ENCODE measurements at places on chromosomes 5 and 9.

- DNase-seq = no peak
Observed at GRCh38 chr5:179316982-179317381, 28.3 kb downstream of the ADAMTS2 start.

- DNase-seq = no peak
Observed at GRCh38 chr9:110895147-110895905, 142.9 kb downstream of the LPAR1 start.

DNA sequence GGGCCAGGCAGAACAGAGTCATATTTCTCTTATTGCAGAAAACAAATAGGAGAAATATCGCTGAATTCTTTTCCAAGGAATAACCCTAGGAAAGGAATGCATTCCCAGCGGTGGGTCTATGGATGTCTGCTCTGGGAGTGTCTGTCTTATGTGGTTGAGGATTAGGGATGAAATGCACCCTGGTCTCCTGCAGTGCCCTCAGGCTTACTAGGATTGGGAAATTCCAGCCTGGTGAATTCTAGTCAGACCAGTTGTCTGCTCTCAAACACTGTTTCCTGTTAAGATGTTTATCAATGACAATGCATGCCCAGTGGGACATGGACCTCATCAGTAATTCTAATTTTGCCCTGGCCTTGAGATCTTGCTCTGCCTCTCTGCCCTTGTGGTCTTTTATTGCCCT lies 136.1 kb upstream of the ELAVL2 start:
- no peak for DNase-seq

- DNase-seq = no peak
Observed at GRCh38 chr5:66645039-66645438, 48.8 kb downstream of the MAST4 start.

- no peak for DNase-seq
Observed at GRCh38 chr9:34628656-34629490, at the start of gene ARID3C. TSS of gene ARID3C (minus strand) at chr9:34629066. CDS start at chr9:34628014, 1,052 bp downstream.

- no peak for DNase-seq
Observed at GRCh38 chr9:131524665-131525315, 6.3 kb downstream of the UCK1 start.

GRCh38 chr9:105835721-105836120 lies 141.4 kb downstream of the TMEM38B start:
- DNase-seq = no peak

- no peak for DNase-seq
Observed at GRCh38 chr5:56011835-56012234, 17.1 kb upstream of the IL6ST start.

DNA sequence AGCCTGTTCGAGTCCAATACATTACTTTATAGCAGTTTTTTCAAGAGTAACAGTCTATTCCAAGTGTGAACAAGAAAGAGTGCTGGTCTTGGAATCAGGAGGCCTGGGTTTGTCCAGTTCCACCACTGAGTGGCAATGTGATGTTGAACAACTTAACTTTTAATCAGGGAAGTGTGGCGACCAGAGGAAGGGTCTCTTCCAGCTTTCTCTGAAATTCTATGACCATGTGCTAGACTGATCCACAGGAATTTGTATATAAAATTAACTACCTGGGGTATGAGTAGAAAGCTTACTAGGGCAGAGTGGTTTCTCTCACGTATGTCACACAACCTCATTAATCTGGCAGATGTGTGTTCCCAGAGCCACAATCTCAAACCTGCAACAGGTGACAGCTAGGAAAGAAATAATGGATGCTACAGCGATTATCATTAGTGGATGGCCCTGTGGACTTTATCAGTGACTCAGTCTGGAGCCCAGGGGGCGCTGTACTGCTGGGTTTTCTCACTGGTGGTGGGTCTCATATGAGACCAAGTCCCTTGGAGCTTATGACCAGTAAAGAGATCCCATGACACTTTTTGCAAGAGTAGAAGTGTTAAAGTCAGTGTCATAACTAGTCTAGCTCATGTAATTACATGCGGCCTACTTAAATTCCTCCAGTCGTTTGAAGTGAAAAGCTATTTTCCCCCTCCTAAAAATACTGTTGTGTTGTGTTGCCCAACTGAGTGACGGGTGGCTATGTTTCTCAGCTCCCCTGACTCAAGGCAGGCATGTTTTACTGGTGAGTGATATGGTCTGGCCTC lies 116.5 kb downstream of the GDNF start:
- DNase-seq = no peak

DNA sequence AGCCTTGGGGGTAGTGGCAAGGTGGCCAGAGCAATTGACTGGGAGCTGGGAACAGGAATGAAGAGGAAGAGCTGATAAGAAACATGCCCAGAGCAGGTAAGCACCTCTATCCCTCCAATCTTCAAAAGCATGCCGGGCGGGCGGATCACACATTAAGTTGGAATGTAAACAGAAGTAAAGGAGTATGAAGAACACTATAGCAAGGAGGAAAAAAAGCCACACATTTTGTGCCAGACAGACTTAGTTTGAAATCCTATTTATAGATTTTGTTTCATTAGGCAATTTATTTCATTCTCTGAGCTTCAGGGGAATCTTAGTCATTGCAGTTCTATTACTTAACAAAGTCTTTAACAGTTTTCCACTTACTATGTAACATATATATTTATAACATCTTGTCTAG lies 173.9 kb upstream of the TNC start:
- DNase-seq = no peak

GRCh38 chr5:136194576-136194975 lies 1.6 kb upstream of the SMIM32 start:
- DNase-seq = no peak

GRCh38 chr9:35656831-35657545 lies 831 bp downstream of the RMRP start:
- no peak for DNase-seq

DNA sequence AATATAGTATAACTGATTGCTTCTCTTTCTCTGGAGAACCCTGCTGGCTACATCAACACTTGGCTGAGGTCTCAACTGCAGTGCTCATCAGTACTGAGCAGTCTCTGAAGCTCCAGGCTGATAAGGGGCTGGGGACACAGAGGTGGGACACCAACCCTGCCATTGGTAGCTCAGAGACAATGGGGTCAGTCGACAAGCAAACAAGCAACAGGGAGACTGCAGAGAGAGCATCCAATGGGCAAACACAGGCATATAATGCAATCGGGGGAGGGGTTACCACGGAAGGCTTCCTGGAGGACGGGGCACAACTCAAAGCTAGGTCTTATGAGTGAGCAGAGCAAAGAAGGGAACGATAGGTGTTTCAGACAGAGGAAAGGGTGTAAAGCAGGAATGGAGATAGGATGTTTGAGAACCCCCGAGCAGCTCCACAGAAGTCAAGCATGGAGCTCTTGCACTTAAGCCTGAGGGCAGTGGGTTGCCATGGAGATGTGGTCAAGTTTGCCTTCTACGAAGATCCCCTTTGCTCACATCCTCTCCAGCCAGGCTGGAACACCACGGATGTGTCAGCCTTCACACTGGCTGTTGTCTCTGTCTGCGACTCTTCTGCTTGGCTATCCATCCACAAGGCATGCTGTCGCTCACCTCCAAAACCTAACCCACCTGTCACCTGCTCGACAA lies 21.5 kb upstream of the AKNA start:
- DNase-seq = no peak

DNA sequence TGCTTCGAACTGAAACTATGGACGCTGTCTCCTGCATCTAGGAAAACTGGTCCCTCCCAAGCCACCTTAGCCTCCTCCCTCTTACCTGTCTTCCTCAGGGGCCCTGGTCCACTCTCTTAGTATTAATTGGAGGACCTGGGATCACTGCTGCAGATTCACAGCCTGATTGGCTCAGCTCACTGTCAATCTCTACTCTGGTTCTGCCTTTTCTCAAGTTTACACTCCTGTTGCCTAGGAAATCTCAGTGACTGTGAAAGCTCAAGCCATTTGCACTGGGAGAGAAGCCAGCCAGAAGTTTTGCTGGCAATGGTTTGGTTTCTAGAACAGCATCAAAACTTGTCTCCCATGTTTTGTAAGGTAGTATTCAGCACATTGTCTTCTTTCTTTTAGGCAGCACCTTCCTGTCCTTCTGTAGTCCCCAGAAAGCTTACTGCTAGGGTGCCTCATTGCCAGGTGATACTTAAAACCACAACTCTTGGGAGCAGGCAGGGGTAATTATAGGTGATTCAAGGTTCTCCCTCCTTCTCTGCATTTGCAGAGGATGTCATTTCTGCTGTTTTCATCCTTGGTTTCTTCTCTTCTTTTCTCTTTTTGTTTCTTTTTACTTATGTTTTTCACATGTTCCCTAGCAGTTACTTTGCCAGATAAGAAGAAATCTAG lies at the start of gene CAPSL:
Gene CAPSL (minus strand): TSS at position 55 of the 660 bp plus-strand sequence. CDS start 17,502 bp downstream, outside the sequence.
- no peak for DNase-seq

DNA sequence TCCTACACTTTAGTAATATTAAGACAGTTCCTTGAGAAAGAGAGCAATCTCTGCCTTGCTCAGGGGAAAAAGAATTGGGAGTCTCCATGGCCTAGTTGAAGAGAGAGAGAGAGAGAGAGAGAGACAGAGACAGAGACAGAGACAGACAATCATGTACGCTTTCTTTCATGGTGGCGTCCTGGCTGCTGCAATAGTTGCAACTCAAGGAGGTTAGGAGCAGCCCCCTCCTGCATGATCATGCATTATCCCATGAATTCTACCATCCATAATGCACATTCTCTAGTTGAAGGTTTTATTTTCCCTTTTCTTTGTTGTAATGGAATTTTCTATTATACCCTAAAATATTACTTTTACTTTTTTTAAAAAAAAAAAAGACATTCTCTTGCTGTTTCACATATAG lies 50.7 kb downstream of the PPP2R2B start:
- DNase-seq = no peak

DNA sequence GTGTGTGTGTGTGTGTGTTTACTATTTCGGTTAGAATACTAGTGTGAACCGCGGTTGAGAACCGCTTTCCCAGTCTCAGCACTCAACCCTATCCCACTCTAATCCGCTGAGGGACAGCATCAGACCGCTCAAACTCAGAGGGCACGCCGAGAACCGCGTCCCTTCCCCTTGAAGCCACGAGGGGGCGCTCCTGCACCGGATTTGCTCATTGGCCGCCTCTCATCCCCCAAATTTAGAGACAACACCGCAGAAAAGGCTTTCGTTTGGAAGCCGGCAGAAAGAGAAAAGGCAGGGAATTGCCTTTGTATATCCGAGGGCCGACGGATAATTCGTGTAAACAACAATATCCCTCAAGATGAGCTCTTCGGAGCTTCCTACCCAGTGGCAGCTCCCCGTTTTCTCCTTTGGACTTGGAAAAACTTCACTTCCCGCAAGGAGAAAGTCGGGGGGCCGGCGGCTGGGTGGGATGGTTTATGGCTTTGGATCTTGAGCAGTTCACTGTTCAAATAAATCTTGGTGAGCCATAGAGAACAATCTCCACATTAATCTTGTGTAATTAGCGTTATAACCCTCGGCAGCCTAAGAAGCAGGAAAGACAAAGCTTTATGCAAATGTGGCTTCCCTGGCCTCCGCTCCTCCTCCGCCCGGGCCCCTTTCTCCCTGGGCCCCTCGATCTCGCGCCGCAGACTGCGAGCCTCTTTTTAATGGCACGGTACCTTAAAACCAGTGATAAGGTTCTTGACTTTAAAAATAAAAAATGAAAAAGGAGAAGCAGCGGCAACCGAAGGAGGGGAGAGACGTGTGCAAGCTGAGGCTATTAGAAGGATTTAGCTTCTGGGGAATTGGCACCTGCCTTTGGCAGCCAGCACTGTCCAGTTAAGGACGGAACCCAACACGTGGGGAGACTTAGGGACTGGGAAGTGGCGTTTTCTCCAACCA lies 296.8 kb downstream of the PARP8 start:
- peak; percentile 6 for DNase-seq

GRCh38 chr5:6652025-6652424 lies 18.8 kb downstream of the SRD5A1 start:
- DNase-seq = no peak

DNA sequence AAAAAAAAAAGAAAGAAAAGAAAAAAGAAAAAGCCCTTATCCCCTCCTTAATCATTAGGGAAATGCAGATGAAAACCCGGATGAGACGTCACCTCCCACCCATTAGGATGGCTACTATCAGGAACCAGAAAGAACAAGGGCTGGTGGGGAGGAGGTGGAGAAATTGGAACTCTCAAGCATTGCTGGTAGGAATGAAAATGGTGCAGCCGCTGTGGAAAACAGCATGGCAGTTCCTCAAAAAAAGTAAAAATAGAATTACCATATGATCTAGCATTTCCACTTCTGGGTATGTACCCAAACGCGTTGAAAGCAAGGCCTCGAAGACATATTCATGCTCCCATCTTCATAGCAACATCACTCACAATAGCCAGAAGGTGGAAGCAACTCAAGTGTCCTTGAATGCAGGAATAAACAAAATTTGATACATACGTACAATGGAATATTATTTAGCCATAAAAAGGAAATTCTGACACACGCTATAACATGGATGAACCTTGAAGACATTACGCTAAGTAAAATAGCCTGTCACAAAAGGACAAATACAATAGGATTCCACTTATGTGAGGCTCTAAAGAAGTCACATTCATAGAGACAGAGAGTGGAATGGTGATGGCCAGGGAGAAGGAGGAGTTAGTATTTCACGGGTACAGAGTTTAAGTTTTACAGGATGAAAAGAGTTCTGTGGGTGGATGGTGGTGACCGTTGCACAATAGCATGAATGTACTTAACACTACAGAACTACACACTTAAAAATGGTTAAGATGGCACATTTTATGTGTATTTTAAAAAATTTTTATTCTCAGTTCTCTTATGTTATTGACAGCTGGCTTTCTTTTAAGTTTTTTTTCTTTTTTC lies 166.8 kb upstream of the IER5L start:
- no peak for DNase-seq

DNA sequence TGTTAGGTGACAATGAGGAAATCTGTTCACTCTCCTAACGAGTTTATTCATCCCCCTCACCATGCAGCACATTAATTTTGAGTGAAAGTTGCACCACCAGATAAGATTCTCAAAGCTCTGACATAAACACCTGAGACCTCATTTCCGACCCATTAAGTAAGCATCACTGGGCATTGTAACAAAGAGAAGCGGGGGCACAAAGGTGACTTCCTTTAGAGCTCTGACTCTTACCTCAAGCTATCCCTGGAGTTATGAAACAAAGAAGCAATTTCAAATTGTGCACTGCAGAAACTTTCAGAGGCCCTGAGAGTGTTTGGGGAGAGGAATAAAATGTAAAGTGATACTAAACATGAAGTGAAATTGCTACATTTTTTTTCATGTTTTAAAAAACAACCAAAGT lies 29.5 kb downstream of the C5orf15 start:
- no peak for DNase-seq

GRCh38 chr9:116059466-116059865 lies 94.1 kb upstream of the PAPPA start:
- DNase-seq = no peak

DNA sequence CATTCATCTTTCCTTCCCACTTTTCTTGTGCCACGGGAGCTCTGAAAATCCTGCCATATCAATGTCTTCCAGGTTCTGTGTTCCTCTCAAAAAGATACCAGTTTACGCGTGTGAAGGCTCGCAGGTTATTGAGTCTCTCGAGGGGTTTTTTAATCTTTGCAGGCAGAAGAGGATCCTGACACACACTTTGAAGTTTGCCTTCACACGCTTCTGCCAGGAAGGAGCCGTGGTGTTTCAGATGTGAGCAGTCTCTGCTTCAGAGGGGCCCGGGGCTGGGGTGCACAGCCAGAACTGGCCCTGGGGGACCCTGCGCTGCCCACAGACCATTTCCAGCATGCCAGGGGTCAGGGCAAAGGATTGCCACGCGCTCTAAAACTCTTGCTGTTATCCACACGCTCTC lies 167.2 kb downstream of the TTLL11 start:
- DNase-seq = no peak
